ENCODE measurements at places on chromosomes 7 and 10. TPM values are rescaled to one million over a fixed set of nuclear protein-coding genes. Genes with fewer than 3 reads are reported as not detected.

Gene FEZF1
- not detected for total RNA-seq

Gene VSTM4
- total RNA-seq: 0.10 TPM

Gene MMRN2
- not detected for total RNA-seq

Gene KIAA1549
- total RNA-seq: 0.33 TPM

DNA sequence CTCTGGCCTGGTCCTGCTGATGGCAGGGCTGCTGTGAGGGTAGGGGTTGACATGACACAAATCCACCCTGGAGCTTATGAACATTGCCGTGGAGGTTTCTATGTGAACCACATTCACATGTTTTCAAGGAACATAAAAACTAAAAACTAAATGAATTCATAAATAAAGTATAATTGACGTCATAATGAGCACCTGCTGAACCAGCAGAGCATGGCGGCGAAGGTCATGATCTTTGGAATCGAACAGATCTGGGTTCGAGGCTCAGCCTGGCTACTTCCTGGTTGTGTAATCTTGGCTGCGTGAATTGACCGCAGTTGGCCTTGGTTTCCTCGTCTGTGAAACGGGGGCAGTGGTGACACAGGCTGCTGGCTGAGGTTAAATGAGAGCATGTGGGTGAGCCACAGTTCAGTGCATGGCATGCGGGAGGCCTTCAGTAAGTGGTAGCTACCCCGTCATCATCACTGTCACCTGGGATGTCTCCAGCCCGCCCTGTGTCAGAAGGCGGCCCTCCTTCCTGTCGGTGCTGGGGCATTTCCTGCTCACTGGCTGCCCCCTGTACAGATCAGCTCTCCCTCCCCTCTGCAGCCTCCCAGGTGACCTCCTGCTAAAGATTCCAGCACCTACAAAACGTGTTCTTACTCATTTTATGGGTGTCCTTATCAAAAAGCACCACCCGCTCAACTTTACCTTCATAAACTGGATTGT, 190.3 kb upstream of the SHH start:
- peaks cover 11% of the 10 kb centered on the region for H3K27me3 ChIP-seq
- DNase-seq: peak; percentile 3
- no peak overlapping the region for H3K4me3 ChIP-seq
- H3K27ac ChIP-seq: no peak overlapping the region

DNA sequence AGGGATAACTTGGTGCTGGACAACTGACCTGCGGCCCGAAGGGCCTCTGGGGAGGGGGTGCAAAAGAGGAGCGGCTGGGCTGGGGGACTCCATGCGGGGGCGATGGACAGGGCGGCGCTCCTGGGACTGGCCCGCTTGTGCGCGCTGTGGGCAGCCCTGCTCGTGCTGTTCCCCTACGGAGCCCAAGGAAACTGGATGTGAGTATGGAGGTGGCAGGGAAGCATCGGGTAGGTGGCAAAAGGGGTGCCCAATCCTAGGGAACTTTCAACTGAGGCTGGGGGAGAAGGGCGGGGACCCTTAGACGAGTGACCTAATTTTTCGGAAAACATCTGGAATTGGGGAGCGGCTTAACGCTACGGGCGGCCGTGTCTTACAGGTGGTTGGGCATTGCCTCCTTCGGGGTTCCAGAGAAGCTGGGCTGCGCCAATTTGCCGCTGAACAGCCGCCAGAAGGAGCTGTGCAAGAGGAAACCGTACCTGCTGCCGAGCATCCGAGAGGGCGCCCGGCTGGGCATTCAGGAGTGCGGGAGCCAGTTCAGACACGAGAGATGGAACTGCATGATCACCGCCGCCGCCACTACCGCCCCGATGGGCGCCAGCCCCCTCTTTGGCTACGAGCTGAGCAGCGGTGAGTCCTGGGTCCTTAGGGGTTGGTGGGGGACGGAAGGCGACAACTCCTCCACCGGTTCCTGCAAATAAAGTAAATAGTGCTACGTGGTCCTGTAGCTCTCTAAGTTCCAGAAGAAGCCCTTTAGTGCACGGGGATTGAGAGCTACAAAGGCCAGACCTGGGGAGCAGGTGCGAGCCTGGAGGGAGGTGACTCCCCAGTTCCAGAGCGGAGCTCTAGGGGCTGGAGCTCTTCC, 622 bp downstream of the WNT16 start:
- DNase-seq: peak; percentile 37
- H3K27ac ChIP-seq: no peak overlapping the region
- H3K36me3 ChIP-seq: no peaks in the 10 kb centered on the region
- peak overlapping the region; percentile 43 for H3K4me3 ChIP-seq
- H3K27me3 ChIP-seq: peaks cover 57% of the 10 kb centered on the region
- peaks cover 20% of the 10 kb centered on the region for H3K4me1 ChIP-seq

Gene CTAGE15
- not detected for total RNA-seq

DNA sequence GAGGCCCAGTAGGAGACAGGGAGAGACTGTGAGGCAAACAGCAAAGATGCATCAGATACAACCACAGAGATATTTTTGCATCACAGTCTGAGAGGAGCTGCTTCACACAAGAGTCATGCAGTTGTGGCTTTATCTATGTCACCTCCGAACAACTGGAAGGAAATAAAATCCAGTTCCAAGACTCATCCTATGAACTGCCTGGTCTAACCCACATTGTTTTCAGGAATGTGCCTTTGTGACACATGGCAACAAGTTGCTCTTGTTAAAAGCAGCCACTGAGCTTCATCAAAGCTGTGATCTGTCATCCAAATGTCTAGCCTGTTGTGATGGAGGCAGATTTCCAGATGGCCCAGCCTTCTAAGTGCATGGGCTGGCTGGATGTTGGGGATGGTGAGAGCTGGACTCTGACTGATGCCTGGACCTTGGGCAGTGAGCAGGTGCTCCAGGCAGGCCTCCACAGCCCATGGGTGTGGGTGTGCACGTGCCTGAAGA, 255.0 kb downstream of the BMPER start:
- DNase-seq: no peak
- H3K36me3 ChIP-seq: no peaks in the 10 kb centered on the region
- H3K4me3 ChIP-seq: no peak overlapping the region
- H3K27ac ChIP-seq: no peak overlapping the region
- H3K4me1 ChIP-seq: no peaks in the 10 kb centered on the region
- no peaks in the 10 kb centered on the region for H3K27me3 ChIP-seq

Gene SUN1
- total RNA-seq: 72.8 TPM

DNA sequence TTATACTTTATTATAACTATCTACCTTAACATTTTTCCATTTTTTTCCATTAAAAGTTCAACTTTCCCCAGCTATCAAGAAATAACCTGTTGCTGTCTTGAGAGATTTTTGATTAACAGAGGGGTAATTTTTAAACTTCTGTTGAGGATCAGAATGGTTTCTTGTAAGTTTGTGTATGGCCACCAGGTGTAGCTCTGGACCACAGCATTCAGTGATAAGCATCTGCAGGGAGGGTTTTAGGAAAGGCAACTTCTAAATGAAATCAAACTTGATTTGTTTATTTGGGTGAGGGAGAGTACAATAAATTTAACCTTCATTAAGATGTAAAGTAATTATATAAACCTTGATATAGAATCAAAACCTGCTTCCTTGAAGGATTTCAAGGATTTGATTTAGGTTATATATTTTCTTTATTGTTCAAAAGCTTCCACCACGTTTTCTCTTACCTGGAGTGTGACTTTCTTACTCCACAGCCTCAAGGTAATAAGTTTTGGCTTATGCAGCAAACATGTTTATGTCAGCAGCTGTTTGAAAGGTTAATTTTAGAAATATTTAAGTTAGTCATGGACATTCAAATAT, 153.3 kb downstream of the STK31 start:
- no peaks in the 10 kb centered on the region for H3K4me1 ChIP-seq
- H3K4me3 ChIP-seq: no peak overlapping the region
- H3K27ac ChIP-seq: no peak overlapping the region
- H3K27me3 ChIP-seq: peaks cover 14% of the 10 kb centered on the region
- DNase-seq: no peak

Gene SORBS1
- total RNA-seq: 0.90 TPM

DNA sequence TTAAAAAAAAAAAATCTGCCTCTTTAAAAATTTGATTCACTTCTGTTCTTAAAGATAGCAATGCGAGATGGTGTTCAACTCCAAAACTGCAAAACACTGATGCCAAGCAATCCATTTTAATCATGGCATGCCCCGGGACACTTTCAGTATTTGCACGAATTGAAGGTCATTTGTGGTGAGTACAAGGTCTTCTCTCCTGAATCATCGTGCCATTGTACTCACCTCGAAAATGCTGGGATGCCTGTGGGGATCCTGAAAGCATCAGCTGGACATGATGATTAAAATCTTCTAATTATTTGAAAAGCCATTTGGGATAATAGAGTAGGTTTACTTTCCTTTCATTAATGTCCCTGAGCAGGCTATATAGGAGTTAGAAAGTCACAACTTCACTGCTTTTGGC, 125.1 kb upstream of the NRP1 start:
- no peaks in the 10 kb centered on the region for H3K36me3 ChIP-seq
- no peak overlapping the region for H3K4me3 ChIP-seq
- H3K27me3 ChIP-seq: no peaks in the 10 kb centered on the region
- no peaks in the 10 kb centered on the region for H3K4me1 ChIP-seq
- no peak overlapping the region for H3K27ac ChIP-seq

Gene ARPC1B
- 397 TPM for total RNA-seq

- peak overlapping the region; percentile 86 for H3K27ac ChIP-seq
- H3K36me3 ChIP-seq: peaks cover 45% of the 10 kb centered on the region
- H3K27me3 ChIP-seq: peaks cover 2% of the 10 kb centered on the region
- no peak for DNase-seq
- H3K4me3 ChIP-seq: peak overlapping the region; percentile 89
Observed at GRCh38 chr7:99617192-99617781, 541 bp downstream of the ZSCAN25 start.

Gene MALRD1
- total RNA-seq: not detected

- DNase-seq: no peak
- no peaks in the 10 kb centered on the region for H3K4me1 ChIP-seq
Observed at GRCh38 chr7:54904130-54904529, 114.7 kb upstream of the EGFR start.

DNA sequence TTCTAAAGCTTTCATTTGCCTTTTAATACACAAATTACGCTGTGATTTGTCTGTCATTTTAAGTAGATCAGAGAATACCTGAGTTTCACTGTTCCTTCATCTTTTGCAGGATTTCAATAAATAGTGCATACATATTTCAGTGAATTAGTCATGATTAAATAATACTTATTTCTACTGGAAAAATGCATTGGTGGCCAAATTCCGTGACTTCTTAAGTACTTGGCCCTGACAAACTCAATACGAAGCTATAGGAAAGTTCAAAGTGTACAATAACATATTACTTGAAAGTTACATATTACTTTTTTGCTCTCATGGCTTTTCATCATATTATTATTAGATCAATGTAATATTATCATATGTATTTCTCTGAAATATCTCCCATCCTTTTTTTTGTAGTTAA, 16.1 kb upstream of the PLXDC2 start:
- no peak overlapping the region for H3K4me3 ChIP-seq
- H3K27ac ChIP-seq: no peak overlapping the region
- no peaks in the 10 kb centered on the region for H3K4me1 ChIP-seq
- no peaks in the 10 kb centered on the region for H3K36me3 ChIP-seq
- H3K27me3 ChIP-seq: no peaks in the 10 kb centered on the region

GRCh38 chr7:151781161-151781845, 95.6 kb downstream of the PRKAG2 start:
- H3K36me3 ChIP-seq: no peaks in the 10 kb centered on the region
- no peak overlapping the region for H3K27ac ChIP-seq

GRCh38 chr10:114925587-114926586, 12.1 kb upstream of the TRUB1 start:
- no peaks in the 10 kb centered on the region for H3K27me3 ChIP-seq
- H3K36me3 ChIP-seq: peaks cover 6% of the 10 kb centered on the region
- no peak overlapping the region for H3K27ac ChIP-seq
- peaks cover 18% of the 10 kb centered on the region for H3K4me1 ChIP-seq
